IMR-90 (cell line): ENCODE measurements at places on chromosomes 2 and 18.
A peak's percentile ranks its signal among the peaks of the same experiment; 100 is the strongest.

GRCh38 chr2:98558852-98559530, 49.3 kb downstream of the COA5 start:
- DNase-seq, result peak; percentile 7

DNA sequence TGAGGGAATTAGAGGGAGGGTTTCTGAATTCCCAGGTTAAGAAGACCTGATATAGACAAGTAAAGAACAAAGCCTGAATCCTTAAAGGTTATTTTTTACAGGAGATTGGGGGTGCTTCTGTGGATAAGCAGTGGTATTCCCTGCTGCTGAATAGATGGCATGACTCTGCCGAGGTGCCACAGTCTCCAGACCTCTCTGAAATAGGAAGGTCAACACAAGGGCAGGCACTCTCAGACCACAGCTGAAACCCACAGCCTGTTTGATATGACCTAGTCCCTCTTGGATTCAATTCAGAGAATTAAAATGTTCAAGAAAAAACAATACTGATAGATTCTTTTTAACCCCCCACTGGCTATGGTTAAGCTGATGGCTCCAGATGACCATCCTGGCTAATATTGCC, 259.3 kb downstream of the PTGR3 start:
- DNase-seq, result no peak

- no peak for DNase-seq
These were observed 149.1 kb downstream of the UBR3 start for GRCh38 chr2:169976335-169976851.

GRCh38 chr18:62485684-62486083, 37.1 kb upstream of the ZCCHC2 start:
- DNase-seq, result peak; percentile 76

GRCh38 chr2:235532307-235532706, 38.5 kb downstream of the AGAP1 start:
- no peak for DNase-seq

DNA sequence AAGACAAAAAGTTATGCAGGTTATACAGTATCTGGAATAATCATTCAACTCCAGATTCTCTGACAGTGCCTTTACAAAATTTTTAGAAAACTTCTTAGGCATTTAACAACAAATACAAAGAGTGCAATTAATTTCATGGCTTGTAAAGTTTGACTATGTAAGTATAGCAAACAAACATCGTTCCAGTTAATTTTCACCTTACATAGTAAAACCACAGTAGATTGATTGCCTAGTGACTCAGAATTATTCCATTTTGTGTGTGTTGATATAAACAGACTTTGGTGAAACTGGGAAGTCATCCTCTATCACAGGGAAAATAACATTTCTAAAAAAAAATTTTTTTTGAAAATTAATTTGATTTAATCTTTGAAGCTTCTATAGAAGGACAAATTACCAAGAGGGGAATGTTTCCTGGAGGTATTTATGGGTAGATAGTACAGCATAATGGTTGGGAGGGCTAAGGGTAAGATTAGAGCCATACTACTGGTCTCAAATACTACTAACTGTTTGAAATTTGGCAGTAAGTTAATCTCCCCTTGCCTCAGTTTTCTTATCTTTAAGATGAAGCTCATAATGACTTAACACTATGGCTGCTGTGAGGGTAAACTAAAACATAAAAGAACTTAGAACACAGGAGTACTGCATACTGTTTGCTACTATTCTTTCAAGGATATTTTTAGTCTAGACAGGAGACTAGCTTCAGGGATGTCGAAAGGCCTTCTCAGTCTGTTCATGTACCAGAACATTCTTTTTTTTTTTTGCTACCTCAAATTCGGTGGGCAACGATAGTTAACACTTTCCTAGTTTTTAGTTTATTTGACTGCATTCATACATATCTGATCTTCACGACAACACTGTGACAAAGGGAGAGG, 19.6 kb downstream of the NDUFAF7 start:
- no peak for DNase-seq

DNA sequence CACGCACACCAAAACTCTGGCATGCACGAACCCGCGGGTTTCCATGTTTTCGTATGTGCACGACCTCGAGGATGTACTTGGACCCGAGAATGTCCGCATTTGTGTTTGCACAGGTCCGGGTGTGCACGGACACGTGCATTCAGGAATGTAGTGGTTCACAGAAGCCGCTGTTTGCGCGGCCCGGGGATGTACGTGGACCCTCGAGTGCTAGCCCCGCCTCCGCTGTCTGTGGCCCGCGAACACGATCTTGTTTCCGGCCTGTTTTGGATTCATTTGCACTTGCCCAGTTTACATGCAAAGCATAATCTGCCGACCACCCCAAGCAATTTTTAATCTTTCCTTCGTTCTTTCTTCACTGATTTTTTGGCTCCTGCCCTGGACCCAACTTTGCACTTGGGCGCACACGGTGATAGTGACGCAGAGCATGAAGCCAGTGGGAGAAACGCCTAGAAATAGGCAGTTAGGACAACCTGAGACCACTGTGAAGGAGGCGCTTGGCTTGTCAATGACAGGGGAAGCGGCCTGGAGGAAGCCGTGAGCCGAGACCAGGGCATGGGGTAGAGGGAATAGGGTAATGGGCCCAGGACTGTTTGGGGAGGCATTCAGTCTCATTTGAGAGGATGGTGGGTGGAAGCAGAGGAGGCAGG, 45.4 kb upstream of the PTMA start:
- DNase-seq, result no peak

DNA sequence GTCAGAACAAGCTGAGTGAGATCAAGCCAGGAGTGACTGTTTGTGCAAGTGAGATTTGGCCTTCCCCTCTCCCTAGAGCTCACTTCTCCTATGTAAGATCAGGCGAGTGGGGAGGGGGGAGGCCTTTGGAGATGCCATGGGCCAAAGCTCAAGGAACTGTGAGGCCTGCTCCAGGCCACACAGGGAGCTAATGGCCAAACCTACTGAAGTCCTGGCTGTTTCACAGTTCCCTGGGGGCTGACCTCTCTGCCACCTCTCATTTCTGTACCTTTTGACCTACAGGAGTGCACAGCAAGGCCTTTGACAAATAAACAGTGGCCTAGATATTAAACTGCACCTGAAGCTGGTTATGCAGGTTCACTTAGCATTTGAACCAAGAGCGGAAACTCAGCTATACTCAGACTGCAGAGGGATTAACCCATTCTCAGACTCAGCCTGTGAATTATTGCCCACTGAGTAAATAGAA, 235.0 kb upstream of the NT5C1B start:
- DNase-seq, result no peak

- DNase-seq, result no peak
These were observed 110.2 kb upstream of the UNC80 start for GRCh38 chr2:209661286-209661894.

DNA sequence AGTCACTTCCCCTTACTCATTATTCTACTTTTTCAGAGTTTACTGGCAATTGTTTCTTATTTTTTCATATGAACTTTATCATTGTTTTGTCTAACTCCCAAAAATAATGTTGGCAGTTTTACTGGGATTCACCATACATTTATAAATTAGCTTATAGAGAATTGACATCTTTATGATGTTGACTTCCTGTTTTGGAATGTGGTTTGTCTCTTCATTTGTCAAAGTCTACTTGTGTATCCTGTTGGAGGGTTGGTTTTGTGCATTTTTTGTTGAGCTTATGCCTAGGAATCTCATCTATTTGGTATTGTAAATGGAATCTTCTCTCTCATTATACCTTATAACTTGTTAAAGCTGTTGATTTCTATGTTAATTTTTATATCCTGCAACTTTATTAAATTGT, 16.4 kb downstream of the EPC2 start:
- peak; percentile 20 for DNase-seq

- peak; percentile 91 for DNase-seq
These were observed 48.2 kb downstream of the TWIST2 start for GRCh38 chr2:238895891-238896600.

GRCh38 chr2:34031097-34031496, 432.0 kb upstream of the FAM98A start:
- DNase-seq, result no peak

GRCh38 chr2:217434180-217434975, 568.4 kb downstream of the TNS1 start:
- DNase-seq, result peak; percentile 99

DNA sequence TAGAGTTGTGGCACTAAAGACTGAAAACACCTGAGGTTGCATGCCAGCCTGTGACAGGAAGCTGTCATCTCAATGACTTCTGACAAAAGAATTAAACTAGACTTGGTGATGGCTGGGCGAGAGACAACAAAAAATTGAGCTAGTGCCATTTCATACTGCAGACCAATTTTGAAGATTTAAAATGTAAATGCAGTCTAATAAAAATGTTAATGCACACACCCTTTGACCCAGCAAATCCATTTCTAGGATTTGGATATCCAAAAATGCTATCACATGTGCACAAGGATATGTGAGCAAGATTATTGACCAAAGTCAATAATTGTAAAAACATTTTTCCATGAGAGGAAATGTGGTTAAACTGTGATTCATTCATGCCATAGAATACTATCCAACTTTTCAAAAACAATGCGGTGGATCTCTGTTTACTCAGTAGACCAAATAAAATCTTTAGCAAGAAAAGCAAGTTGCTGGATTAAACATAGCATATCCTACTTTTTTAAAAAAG, 5.6 kb downstream of the FBXO36 start:
- peak; percentile 71 for DNase-seq

- DNase-seq, result no peak
These were observed 103.7 kb downstream of the KCNH7 start for GRCh38 chr2:162734866-162735265.

GRCh38 chr2:70995426-70995729, 705 bp upstream of the TEX261 start:
- peak; percentile 17 for DNase-seq

DNA sequence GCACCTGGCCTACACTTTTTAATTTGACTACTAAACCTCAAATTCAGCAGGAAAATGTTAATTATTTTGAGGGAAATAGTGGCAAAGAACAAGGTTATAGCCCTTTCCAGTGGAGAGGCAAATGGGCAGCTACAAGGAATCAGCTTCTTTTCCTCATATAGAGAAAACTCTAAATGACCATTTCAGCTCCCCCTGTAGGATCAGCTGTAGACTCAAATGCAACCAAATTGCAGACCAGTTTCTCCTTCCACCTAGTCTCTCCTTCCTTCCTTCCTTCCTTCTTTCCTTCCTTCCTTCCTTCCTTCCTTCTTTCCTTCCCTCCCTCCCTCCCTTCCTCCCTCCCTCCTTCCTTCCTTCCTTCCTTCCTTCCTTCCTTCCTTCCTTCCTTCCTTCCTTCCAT, 158.2 kb downstream of the ZEB2 start:
- DNase-seq, result no peak

DNA sequence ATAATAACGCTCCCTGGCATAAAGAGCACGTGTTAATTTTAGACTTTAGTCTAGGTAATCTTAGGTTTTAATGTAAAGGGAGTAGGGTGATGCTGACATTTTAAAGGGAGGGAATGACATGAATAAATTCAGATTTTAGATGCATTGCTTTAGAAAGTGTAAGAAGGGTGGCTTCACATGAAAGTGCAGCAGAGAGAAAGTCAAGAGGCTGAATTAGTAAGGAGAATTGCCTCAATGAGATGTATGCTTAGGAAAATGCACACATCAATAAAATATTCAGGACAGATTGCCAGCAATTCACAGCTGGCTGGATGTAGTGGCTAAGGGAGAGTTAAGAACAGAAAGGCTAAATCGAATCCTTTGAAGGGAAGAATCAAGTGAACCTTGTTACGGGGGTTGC, 165.5 kb upstream of the CDH19 start:
- no peak for DNase-seq

- DNase-seq, result no peak
These were observed 468 bp upstream of the SATB2 start for GRCh38 chr2:199458009-199458805.

DNA sequence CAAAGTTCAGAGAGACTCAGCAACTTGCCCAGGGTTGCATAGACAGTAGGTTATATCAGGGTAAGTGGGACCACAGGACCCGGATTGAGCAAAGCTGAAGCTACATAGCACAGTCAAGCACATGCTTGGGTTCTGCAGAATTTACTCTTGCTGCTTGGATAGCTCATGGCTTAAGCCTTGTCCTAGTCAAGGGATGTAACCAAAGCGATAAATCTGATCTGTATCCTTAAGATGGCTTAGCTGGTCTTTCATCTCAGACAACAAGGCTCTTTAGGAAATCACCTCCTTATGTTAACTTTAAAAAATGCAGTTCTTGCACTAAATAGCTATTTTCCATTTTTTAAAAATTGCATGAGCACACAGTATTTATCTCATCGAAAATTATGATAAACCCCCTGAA, 158.5 kb downstream of the LPIN1 start:
- DNase-seq, result no peak

DNA sequence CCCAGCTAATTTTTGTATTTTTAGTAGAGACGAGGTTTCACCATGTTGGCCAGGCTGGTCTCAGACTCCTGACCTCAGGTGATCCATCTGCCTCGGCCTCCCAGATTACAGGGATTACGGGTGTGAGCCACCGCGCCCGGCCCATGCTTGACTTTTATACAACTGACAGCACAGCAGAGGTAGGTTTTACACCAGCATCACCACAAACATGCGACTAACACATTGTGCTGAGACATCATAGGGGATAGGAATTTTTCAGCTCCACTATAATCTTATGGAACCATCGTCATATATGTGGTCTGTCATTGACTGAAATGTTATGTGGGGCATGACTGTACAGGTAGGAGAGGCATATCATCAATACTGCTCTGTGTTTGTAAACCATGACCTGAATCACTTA, 122.1 kb downstream of the THADA start:
- DNase-seq, result no peak
